Naive B cell (primary cell): ENCODE measurements at places on chromosomes 6 and 20.

- DNase-seq: no peak
Observed at GRCh38 chr6:170313716-170314295, 7.2 kb downstream of the FAM120B start.

- no peak for DNase-seq
Observed at GRCh38 chr20:56222945-56223344, 25.6 kb upstream of the MC3R start.

GRCh38 chr6:105545947-105546731, 143.3 kb upstream of the PREP start:
- no peak for DNase-seq

- no peak for DNase-seq
Observed at GRCh38 chr6:91276315-91276714, 689.4 kb upstream of the MAP3K7 start.

DNA sequence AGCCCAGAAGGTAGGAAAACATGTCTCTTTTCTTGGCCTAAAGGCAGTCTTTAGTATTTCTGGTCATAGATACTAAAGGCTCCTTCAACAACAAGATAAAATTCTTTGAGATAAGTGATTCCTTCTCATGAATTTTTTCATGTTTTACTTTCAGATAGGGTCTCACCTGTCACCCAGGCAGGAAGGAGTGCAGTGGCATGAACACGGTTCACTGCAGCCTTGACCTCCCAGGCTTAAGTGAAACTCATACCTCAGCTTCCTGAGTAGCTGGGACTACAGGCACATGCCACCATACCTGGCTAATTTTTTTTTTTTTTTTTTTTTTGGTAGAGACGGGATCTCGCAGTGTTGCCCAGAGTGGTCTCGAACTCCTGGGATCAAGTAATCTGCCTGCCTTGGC, 9.1 kb downstream of the PNLDC1 start:
- DNase-seq: no peak

GRCh38 chr6:149445573-149445972, 39.2 kb downstream of the ZC3H12D start:
- DNase-seq: no peak

- DNase-seq: no peak
Observed at GRCh38 chr6:38195113-38195635, 375.6 kb downstream of the ZFAND3 start.

DNA sequence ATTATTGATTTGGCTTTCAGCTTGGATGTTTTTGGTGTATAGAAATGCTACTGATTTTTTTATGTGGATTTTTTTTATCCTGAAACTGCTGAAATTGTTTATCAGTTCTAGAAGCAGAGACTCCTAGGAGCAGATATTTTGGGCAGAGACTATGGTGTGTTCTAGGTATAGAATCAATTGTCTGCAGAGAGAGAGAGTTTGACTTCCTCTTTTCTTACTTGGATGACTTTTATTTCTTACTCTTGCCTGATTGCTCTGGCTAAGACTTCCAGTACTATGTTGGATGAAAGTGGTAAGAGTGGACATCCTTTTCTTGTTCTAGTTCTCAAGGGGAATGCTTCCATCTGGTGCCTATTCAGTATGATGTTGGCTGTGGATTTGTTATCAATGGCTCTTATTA, 370.6 kb downstream of the PHF3 start:
- DNase-seq: no peak

DNA sequence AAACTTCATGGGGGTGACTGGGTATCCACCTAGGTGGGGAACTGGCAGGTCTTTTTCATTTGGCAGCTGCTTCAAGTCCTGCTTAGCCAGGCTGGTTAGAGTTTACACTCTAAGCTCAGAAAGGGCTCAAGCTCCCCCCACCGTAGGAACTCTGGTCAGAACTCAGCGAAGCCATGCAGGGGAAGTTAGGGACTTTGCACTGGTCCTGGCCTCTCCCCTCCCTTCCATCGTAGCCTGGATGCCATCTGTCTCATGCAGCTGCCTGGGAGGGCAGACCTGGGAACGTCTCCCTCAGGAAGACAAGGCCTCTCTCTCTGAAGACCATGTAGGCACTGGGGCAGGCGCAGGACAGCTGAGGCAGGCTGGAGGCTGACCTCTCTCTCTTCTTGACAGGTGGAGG, 183.8 kb upstream of the UST start:
- DNase-seq: no peak

DNA sequence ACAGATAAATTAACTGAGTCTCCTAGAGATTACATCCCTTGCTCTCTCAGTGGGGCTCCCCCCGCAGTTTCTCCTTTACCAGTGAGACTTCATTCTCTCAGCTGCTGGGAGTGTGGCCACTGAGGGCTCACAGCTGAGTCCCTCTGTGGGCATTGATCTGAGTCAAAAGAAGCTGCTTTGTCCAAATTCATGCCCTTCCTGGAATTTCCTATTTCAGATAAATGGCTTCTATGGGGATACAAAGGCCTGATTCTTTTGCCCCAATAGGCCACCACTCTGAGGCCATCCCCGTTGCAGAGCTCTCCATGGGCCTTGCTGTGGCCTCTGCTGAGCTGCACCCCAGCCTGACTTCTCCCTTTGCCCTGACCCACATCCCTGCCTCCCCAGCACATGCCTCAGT, 10.0 kb downstream of the CST5 start:
- no peak for DNase-seq

DNA sequence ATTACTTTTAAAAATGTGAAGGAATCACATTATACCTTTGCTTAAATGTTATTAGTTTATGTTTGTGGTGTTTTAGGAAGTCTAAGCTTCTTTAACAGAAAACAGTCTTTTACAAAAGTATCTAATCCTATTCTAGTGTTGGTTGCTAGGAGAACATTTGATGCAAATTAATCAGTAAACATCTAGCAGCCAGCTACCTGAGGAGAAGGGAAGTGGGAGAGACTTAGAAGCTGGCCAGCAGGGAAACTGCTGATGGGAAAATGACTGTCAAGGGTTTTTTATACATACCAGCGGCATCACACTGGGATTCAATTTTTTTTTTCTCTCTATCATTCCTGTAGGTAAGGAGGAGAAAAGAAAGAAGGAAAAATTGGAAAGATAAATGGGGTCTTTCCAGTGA, 686.0 kb upstream of the MMS22L start:
- no peak for DNase-seq

GRCh38 chr6:56652994-56653393, 10.3 kb upstream of the DST start:
- DNase-seq: no peak

GRCh38 chr6:44655412-44656342, 268.2 kb downstream of the CDC5L start:
- DNase-seq: peak; percentile 39

- no peak for DNase-seq
Observed at GRCh38 chr20:60206259-60206658, 248.0 kb downstream of the CDH26 start.
